ENCODE measurements at places on chromosomes 5 and 9.
A peak's percentile ranks its signal among the peaks of the same experiment; 100 is the strongest.

DNA sequence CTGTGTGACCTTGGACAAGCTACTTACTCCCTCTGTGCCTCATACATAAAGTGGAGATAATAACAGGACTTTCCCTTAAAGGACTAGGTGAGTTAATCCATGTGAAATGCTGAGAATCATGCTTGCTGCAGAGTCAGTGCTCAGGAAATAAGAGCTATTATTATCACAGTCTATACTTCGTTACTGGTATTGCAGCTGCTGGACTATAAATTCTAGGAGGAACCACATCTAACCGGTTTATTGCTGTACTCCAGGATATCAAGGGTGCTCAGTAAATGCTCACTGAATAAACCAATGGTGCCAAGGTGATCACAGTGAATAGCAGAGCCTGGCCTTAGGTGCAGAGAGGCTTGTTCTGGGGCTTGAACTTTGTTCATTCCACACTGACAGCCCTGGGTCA is 69.3 kb downstream of the HSPA4 start:
- no peak for DNase-seq
- no peaks in the 10 kb centered on the region for H3K4me1 ChIP-seq
- H3K27ac ChIP-seq, result no peak overlapping the region
- H3K36me3 ChIP-seq, result no peaks in the 10 kb centered on the region

DNA sequence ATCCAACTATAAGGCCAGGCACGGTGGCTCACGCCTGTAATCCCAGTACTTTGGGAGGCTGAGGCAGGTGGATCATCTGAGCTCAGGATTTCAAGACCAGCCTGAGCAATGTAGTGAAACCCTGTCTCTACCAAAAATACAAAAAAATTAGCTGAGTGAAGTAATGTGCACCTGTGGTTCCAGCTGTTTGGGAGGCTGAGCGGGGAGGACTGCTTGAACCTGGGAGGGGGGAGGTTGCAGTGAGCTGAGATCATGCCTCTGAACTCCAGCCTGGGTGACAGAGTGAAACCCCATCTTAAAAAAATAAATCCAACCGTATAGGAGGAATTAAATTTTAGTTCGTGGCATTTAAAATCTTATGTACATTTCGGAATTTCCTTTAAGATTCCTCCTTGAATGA is 123.4 kb downstream of the CDC42SE2 start:
- no peaks in the 10 kb centered on the region for H3K36me3 ChIP-seq
- H3K4me1 ChIP-seq, result no peaks in the 10 kb centered on the region
- H3K4me3 ChIP-seq, result no peak overlapping the region
- H3K27me3 ChIP-seq, result no peaks in the 10 kb centered on the region
- H3K27ac ChIP-seq, result no peak overlapping the region

DNA sequence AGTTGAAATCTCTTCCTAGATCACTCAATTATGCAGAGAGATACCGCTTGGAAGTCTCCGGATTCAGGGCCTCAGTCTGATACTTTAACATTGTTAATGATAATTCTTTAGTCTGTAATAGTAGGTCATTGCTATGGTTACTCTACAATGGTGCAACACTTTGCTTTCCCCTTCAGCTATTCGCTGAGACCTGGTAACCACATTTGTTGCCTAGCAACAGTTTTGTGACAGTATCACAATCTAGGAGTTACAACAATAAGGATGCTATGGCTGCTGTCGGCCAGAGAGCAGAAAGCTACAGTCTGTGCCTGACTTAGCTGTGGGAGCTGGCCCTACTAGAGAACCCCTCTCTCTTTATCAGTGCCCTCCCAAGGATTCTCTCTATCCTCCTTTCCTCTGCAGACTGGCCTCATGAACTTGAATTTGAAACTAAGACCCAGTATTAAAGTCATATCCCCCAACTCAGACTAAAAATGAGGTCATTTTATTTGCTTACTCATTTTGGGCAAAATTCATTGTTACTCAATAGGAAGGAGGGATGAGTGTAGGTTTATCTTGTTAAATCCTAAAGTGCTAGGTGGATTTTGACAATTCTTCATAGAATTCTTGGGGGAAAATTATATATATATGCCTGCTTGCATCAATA is 39.3 kb downstream of the NR2F1 start:
- H3K36me3 ChIP-seq, result no peaks in the 10 kb centered on the region
- peaks cover 2% of the 10 kb centered on the region for H3K27me3 ChIP-seq
- no peak overlapping the region for H3K27ac ChIP-seq
- H3K4me3 ChIP-seq, result no peak overlapping the region
- peak; percentile 92 for DNase-seq
- no peaks in the 10 kb centered on the region for H3K4me1 ChIP-seq

DNA sequence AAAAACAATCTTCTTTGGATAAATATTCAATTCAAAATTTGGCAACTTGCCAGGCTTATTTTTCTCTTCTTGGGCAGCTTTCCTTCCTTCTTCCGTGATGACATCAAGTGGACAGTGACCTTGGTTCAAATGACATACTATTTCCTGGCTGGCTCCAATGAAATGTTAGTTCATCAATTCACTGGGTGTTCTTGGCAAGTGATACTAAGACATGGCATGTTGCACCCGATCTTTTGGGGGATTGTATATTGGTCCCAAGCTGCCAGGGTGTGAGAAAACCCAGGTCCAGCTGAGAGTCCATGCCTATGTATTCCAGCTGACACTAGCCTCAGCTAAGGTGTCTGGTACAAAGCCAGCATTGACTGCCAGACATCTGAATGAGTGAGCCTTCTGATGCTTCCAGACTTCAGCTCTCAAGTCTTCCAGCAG is 252.9 kb downstream of the MAT2B start:
- DNase-seq, result no peak
- H3K4me1 ChIP-seq, result no peaks in the 10 kb centered on the region
- H3K36me3 ChIP-seq, result no peaks in the 10 kb centered on the region
- H3K27ac ChIP-seq, result no peak overlapping the region
- H3K4me3 ChIP-seq, result no peak overlapping the region

- H3K4me3 ChIP-seq, result no peak overlapping the region
- no peaks in the 10 kb centered on the region for H3K4me1 ChIP-seq
- no peaks in the 10 kb centered on the region for H3K27me3 ChIP-seq
- H3K36me3 ChIP-seq, result no peaks in the 10 kb centered on the region
- no peak for DNase-seq
Observed at GRCh38 chr5:110968246-110969005, 103.1 kb upstream of the TSLP start.

GRCh38 chr5:139482050-139482889 is at the start of gene STING1:
TSS of gene STING1 (minus strand) at chr5:139482758. CDS start at chr5:139481704, 1,054 bp downstream.
- no peak within 1 kb of the TSS for H3K4me3 ChIP-seq
- H3K4me1 ChIP-seq, result no peaks in the 10 kb centered on the region
- H3K27ac ChIP-seq, result no peak within 1 kb of the TSS

- H3K4me1 ChIP-seq, result peaks cover 16% of the 10 kb centered on the region
- H3K27ac ChIP-seq, result no peak overlapping the region
- DNase-seq, result no peak
- no peaks in the 10 kb centered on the region for H3K36me3 ChIP-seq
Observed at GRCh38 chr5:79507251-79508205, 6.4 kb downstream of the HOMER1 start.

GRCh38 chr5:125497651-125498050 is 751.2 kb upstream of the ZNF608 start:
- H3K27ac ChIP-seq, result no peak overlapping the region
- no peak for DNase-seq
- H3K4me3 ChIP-seq, result no peak overlapping the region

- H3K27me3 ChIP-seq, result no peaks in the 10 kb centered on the region
- DNase-seq, result no peak
- no peaks in the 10 kb centered on the region for H3K36me3 ChIP-seq
- no peak overlapping the region for H3K4me3 ChIP-seq
- no peaks in the 10 kb centered on the region for H3K4me1 ChIP-seq
Observed at GRCh38 chr9:91354881-91355280, 6.8 kb downstream of the AUH start.

DNA sequence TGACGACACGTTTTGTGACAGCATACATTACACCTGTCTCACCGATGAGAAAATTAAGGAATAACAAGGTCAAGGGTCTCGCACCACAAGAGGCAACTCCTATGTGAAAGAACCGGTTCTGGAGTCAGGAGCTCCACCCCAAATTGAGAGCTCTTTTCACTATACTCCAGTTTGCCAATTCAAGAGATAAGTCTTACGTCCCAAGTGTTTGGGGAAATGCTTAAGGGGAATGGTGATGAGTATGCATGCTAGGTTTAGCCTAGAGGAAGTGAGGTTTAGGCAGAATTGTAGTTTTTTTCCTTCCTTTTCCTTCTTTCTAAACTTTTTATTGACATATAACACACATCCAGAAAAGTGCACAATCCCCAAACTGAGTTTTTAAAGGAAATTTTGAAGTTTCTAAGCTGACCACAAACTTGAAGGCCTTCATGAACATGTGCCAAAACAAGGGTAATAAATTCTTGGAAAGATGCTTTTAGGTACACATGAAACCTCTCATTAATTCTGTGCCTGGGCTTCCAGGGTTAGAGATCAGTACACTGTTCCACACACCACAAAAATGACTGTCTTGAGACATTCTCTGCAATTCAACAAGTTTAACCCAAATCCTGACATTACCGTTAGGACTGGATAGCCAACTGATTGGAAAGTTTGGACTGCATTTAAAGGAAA is 127.6 kb upstream of the SLC1A3 start:
- H3K27ac ChIP-seq, result no peak overlapping the region
- DNase-seq, result no peak
- no peaks in the 10 kb centered on the region for H3K27me3 ChIP-seq
- no peak overlapping the region for H3K4me3 ChIP-seq
- H3K36me3 ChIP-seq, result no peaks in the 10 kb centered on the region

DNA sequence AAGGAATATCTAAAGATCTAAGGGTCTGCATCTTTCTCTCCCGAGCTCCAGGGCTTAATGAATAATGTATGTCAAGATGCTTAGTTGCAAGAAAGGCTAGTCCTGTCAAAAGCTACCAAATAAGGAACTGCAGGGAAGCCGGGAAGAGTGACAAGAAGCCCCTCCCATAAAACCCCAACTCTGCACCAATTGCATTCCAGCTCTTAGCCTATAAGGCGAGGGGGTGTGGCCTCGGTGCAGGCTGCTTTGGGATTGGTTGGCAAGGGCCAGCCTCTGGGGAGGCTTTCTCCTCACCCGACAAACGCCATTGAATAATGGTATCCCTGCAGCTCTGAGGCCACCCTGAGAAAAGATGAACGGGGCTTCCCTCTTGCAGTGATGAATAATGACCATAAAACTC is 416.9 kb downstream of the RAB3C start:
- no peak overlapping the region for H3K27ac ChIP-seq
- no peak overlapping the region for H3K4me3 ChIP-seq
- no peaks in the 10 kb centered on the region for H3K27me3 ChIP-seq

GRCh38 chr9:38039090-38039906 is 29.7 kb downstream of the SHB start:
- peaks cover 15% of the 10 kb centered on the region for H3K4me1 ChIP-seq
- H3K4me3 ChIP-seq, result no peak overlapping the region
- peak overlapping the region; percentile 83 for H3K27ac ChIP-seq
- no peaks in the 10 kb centered on the region for H3K36me3 ChIP-seq
- DNase-seq, result peak; percentile 69

GRCh38 chr5:106481374-106481773 is 1189.4 kb downstream of the EFNA5 start:
- no peaks in the 10 kb centered on the region for H3K27me3 ChIP-seq
- H3K27ac ChIP-seq, result no peak overlapping the region
- H3K4me3 ChIP-seq, result no peak overlapping the region
- H3K4me1 ChIP-seq, result no peaks in the 10 kb centered on the region
- no peaks in the 10 kb centered on the region for H3K36me3 ChIP-seq
- DNase-seq, result no peak

- H3K4me1 ChIP-seq, result no peaks in the 10 kb centered on the region
- no peaks in the 10 kb centered on the region for H3K36me3 ChIP-seq
- H3K4me3 ChIP-seq, result no peak overlapping the region
Observed at GRCh38 chr5:130066644-130067043, 162.4 kb downstream of the CHSY3 start.

DNA sequence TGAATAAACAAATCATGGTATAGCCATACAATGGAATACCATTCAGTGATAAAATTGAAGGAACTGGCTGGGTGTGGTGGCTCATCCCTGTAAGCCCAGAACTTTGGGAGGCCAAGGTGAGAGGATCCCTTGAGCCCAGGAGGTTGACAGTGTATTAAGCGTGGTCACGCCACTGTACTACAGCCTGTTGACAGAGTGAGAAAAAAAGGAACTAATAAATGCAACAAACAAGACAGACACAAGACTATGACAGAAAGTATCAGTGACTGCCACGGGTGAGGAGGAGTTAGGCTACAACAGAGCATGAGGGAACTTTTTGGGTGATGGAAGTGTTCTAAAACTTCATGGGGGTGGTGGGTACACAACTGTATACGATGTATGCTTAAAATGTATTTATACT is 2.2 kb downstream of the FNIP1 start:
- H3K27ac ChIP-seq, result no peak overlapping the region
- DNase-seq, result no peak
- H3K36me3 ChIP-seq, result no peaks in the 10 kb centered on the region
- H3K4me1 ChIP-seq, result no peaks in the 10 kb centered on the region

DNA sequence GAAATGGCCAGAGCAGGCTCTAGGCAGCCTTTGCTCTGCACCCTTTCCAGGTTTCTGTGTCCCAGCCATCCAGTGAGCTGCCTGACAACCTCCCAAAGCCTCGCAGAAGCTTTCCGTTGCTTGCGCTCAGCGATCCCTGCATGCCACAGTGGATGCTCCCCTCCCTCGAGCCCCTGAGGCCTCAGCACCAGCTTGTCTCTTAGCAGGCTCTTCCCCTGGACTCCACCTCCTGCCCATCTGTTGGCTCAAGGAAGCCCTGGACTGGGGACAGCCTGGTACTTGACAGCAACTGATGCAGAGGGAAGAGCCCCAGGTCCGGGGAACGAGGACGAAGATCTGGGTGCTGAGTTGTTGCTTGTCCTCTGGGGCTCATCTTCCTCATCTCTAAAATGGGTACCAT is 23.2 kb downstream of the TSPAN17 start:
- H3K4me1 ChIP-seq, result peaks cover under 1% of the 10 kb centered on the region
- no peak for DNase-seq
- no peaks in the 10 kb centered on the region for H3K36me3 ChIP-seq
- H3K27ac ChIP-seq, result no peak overlapping the region

DNA sequence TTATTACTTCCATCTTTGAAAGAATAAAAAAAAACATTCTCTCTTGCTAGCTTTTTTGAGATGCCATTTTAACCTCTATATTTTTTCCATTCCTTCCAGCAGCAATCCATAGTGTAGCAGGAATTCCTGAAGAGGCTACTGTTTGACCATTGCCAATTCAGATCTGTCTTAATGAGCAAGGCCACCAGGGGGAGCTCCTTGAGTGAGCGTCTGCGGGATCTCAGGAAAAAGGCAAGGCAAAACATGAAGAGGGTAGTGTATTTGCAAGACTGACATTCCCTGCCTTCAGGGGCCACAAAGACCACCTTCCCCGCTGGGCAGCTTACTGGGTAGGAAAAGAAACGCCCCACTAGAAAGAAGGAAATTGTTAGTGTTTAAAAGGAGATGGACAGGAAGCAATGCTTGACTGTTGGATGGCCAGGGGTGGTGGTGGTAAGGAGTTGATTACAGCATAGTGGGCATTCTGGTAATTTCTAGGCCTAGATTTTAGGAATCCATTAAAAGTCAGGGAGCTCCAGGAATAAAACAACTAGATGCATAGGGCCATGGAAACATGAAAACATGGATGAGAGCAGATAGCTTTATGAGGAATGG is 206.6 kb upstream of the HAPLN1 start:
- DNase-seq, result peak; percentile 90
- no peaks in the 10 kb centered on the region for H3K36me3 ChIP-seq
- no peaks in the 10 kb centered on the region for H3K27me3 ChIP-seq
- no peak overlapping the region for H3K4me3 ChIP-seq
- peaks cover 11% of the 10 kb centered on the region for H3K4me1 ChIP-seq
